ENCODE measurements at places on chromosomes 12 and 14. TPM values are rescaled to one million over a fixed set of nuclear protein-coding genes. Genes with fewer than 3 reads are reported as not detected.

DNA sequence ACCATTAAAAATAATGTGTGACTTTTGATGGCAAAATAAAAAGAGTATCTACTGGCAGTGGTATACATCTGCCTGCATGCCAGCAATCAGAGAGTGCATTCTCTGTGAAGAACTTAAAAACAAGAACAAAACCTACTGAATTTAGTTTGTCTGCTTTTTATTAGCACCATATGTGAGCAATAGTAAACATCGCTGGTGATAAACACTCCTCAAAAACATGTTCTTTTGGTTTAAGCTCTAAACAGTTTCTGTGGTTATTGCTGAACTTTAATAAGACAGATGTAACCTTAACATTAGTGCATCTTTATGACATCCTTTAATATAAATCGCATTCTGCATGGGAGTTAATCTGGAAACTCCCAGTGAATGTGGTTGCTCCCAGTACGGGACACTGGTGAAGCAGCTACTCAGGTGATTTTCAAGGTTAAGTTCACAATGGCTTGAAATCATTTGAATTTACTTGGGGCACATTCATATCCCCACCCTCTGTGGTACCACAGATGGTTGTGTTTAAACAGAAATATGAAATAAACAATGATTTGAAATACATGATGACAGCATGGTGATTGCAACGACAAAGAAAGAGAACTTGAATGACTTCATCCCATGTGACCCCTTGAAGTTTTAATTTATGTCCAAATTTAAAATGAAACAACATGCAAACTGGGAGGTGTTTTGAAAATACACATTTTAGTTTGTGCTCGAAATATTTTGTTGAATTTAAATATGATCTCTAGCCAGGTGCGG, 285.9 kb downstream of the FOXN3 start:
- no peak for DNase-seq

DNA sequence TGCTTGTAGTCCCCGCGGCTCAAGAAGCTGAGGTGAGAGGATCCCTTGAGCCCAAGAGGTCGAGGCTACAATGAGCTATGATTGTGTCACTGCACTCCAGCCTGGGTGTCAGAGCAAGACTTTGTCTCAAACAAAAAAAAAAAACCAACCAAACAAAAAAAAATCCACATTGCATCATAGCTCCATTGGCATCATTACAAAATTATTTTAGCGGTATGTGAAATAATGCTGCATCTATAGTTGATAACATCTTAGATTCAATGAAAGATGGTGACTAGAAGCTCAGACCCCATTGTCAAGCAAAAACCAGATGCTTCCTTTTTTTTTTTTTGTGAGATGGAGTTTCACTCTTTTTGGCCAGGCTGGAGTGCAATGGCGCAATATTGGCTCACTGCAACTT, 14.8 kb upstream of the PTHLH start:
- DNase-seq, result no peak

- DNase-seq, result no peak
Observed at GRCh38 chr14:60649875-60650372, 647 bp upstream of the SIX1 start.

The ZBTB42 gene
- total RNA-seq, result 4.5 TPM

GRCh38 chr12:52524898-52525591, 4.9 kb upstream of the KRT5 start:
- DNase-seq, result no peak

The ORAI1 gene
- total RNA-seq, result 33.0 TPM

GRCh38 chr14:98514016-98514415, 758.0 kb downstream of the BCL11B start:
- DNase-seq, result no peak

- no peak for DNase-seq
Observed at GRCh38 chr12:8012651-8013309, 19.7 kb upstream of the FOXJ2 start.

The OR4L1 gene
- total RNA-seq, result not detected

The RDH12 gene
- total RNA-seq, result not detected

- peak; percentile 87 for DNase-seq
Observed at GRCh38 chr12:109264095-109264942, 44.8 kb downstream of the FOXN4 start.

- DNase-seq, result no peak
Observed at GRCh38 chr12:102534899-102535298, 54.5 kb upstream of the IGF1 start.

The TRIAP1 gene
- total RNA-seq, result 37.3 TPM

The LBHD2 gene
- not detected for total RNA-seq

DNA sequence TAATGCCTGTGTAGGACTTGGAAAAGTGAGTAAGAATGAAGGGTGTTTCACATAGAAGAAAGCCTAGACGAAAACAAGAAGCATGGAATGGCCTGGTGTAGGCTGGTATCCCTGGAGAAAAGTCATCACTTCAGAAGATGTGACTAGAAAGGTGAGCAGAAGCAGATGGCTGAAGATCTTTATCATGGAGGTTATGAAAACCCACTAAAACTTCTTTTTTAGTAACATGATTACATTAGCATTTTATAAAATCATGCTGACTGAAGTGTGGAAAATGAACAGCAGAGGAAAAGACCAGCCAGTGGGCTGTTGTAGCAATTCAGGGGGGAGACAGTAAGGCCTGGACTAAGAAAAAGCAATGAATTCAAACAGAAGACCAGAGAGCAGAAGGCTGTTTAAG, 114.5 kb upstream of the G2E3 start:
- no peak for DNase-seq

DNA sequence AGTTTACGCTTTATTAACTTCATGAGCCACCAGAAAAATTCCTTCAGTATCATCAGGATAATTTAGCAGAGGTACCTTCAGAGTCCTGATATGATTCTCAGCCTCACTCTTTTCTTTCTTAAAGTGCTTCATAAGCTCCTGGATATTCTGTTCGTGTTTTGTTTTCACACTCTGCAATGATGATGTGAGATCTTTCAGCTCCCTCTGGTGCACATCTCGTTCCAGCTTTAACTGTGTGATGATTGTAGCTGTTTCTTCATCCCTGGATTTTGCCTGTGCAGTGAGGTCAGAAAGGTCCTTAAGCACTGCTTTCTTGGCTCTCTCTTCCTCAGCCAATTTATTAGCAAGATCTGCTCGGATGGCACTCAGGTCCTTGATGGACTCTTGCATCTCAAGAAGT, 156.7 kb downstream of the CEP128 start:
- no peak for DNase-seq

The CYP46A1 gene
- total RNA-seq, result 1.5 TPM

DNA sequence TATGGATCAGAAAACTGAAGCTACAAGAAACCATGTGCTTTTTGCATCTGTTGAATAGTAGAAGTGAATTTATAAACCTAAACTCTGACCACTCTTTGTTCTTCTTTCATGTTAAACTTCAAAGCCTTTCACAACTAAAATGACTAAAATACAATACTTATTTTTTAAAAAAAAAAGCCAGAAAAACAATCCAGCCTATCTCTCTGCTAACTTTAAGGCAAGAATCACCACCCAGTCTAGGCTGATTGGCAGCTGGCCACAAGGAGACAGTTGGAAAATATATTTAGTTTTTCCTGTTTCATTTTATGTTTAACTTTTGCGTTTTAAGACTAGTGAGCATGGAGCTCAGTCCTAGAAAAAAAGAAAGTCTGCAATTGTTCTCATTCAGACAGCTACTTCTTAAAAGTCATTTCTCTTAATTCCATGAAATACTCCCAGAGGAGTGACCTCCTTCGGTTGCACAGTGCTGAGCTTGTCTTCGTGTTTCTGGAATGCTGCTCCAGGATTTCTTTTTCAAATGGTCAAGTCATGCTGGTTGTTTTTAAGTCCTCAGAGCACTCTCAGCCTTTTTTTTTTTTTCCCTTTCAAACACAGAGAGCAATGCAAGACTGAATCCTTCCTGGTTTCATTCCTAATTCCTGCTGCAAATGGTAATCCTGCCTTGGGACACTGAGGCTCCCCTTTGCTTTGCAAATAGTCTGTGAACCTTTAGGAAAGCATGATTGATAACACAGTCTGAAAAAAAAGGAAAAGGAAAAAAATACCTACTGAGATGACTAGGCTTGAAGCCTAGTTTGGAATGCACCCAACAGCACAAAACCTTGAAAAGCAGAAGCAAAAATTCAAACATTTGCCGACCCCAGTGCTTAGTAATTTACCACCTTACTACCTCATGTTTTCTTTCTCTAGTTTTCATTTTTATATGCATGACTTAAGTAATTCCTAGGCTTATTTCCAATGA, 233.3 kb upstream of the DAAM1 start:
- no peak for DNase-seq

The GPR84 gene
- not detected for total RNA-seq

The KCNMB4 gene
- total RNA-seq, result 1.9 TPM

DNA sequence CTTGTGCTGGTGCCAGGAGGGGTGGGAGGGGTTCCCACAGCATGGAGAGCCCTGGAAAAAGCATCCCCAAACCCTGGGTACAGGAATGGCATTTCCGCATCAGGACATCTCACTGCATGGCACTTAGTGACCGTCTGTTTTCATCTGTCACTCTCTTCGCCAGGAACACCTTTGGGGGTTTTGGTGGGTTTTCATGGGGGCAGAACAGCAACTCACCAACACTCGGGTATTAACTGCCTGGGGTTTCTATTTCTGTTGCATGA, 3.5 kb downstream of the VSX2 start:
- no peak for DNase-seq

- DNase-seq, result no peak
Observed at GRCh38 chr12:27467641-27468040, 21.1 kb downstream of the SMCO2 start.

DNA sequence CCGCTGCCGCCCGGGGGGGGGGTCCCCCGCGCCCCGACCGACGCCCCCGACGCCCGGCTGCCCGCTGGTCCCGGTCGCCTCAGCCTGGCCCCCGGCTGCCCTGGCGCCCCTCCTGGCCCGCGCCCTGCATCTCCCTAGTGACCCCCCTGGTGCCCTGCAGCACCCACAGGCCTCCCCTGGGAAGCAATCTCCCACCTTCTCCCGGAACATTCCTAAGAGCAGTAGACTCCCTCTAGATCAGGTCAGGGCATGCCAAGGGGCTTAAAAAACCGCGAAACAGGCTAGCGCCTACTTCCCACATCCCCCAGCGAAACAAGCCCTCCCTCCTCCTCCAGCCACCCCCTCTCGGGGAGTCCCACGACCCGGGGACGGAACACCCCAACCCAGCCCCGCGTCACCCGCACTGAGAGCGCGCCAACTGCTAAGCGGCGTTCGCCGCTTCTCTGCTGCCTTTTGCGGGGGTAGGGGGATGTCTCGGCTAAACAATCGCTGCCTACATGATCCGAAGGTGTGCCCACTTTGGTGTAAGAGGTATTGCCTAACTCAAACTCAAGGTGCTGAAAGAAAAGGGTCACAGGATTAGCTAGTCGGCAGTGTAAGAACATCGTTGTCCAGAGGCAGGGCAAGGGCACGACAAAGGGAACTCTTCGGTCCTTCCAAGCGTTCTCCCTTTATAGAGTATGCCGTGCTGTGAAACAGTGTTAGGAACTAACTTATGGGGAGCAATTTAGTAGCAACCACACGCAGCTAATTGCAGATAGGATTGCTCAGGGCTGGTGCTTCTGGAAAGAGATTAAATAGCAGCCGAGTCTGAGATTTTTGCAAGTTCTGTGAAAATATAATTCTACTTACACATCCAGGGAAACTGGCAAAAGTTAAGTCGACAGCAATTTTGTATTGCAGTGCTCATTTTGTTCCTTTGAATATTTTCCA, 619 bp upstream of the NTN4 start:
- peak; percentile 58 for DNase-seq

The ASB2 gene
- total RNA-seq, result 274 TPM

DNA sequence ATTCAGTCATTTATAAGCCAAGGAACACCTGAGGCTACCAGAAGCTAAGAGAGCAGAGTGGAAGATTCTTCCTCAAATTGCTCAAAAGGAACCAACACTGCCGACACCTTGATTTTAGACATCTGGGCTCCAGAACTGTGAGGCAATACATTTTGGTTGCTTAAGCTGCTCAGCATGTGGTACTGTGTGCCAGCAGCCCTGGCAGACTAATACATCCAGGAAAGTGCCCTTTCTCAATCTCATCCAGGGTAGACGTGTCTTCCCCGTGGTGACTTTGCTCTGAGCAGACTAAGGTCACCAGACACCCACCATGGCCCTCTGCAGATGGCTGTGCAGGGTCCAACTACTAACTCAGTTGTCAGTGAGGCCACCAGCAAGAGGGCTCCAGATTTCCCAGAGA, 122.8 kb downstream of the VRK1 start:
- no peak for DNase-seq

DNA sequence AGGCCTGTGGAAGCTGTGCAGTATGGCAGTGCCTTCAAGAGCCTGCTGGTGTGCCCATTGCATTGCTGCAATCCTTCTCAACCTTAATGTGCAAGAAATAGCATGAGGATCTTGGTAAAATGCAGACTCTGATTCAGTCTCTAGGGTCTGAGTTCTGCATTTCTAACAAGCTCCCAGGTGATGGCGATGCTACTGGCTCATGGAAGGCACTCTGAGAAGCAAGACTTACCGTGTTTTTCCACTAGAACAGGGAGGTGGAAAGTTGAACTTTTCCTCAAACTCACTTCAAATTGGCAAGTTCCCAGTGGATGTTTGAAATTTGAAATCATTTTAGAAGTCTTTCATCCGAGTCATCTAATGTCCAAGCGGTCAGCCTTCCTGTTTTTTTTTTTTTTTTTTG, 55.5 kb downstream of the MYRFL start:
- DNase-seq, result no peak

DNA sequence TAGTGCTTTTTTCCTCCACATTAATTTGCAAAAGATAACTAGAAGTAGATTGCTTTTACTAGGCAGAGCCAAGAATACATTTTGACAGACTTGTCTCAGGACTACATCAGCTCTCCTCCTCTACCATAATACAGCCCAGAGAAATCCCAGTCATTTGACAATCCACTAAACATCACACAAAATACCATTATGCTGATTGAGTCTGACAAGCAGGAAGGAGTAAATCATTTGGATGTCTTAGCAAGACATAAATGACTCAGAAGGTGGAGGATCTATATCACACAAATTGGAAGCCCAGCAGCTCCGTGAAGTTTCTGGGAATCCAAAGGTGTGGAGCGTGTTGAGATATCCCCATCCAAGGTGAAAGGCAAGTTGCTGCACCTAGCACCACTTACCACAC, 75.4 kb upstream of the FKBP4 start:
- no peak for DNase-seq

The GCH1 gene
- total RNA-seq, result 0.65 TPM

The FAM222A gene
- 6.1 TPM for total RNA-seq

The ADAM20 gene
- 1.1 TPM for total RNA-seq

GRCh38 chr14:105899071-105899641, 372.8 kb downstream of the TMEM121 start:
- peak; percentile 39 for DNase-seq

DNA sequence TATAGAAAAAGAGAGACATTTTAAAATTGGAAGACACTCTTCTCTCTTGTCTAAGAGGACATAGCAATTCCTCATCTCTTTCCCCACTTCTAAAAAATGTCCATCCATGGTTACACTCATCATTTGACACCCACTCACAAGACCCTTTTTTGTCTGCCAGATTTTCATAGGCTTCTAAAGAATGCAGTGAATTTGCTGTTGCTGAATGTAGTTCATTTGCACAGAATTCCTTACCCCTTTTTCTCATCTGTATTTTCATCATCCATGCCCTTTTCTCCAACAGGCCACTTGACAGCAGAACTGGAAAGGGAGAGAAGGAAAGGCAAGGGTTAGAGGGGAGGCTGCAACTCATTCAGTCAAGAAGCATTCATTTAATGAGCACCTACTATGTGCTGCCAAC, 128.0 kb downstream of the NUAK1 start:
- no peak for DNase-seq

The SERPINA1 gene
- 4.6 TPM for total RNA-seq

Measured in psoas muscle (tissue), 8 donors.